ENCODE measurements at places on chromosomes 13 and 19.

DNA sequence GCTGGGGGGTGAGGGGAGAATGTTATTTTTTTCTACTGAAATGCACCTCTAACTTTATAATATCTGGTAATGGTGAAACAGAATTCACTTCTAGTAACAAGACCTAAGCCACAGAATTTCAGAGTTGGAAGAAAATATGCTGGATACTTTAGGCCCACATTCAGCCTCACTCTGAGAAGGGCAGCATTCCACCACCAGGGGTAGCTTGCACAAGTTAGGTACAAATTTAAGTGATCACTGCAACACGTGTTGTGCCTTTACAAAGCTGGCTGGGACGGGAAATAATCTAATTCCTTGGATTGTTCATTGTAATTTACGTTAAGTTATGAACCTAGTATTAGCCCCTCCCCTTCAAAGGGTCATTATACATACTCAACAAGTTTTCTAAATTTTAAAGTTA, 192.3 kb downstream of the RGCC start:
- no peak for DNase-seq

DNA sequence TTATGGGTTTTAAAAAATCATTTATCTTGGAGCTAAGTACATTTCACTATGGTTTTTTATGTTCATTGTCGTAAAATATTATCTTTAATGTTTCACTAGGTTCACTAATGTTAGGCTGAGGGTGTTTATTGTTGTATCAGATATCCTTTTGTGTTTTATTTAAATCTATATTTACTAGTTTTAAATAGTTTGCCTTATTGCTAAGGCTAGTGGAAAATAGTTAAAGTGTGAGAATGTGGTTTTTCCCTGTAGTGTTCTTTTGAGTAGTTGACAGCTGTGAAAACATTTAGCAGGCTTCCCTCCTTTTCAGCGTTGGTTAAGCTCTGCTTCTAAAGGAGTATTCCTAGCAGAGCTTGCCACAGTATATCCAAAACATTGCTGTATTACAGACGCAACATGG, 139.0 kb downstream of the TM9SF2 start:
- DNase-seq: no peak

DNA sequence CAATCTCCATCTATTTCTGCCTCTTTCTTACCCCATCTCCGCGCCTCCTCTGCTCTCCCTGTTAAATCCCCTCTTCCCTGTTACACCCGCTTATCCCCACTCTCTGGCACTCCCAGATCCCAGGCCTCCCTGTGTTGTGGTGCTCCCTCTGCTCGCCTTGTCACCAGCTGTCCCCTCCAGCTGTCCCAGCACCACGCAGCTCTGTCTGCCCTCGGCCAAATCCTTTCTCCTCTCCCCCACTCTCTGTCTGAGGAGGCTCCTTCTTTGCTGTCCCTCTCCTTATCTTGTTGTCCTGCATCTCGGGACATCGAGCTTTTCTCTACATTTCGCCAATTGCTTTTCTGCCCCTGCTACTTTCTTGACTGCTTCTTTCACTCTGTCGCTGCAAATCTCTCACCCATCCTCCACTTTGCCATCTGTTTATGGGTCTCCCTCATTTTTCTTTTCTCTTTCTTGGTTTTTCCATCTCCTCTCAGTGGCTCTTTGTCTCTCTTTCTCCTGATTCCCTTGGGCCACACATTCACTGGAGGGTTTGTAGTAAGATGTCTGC, 941 bp downstream of the ZNF160 start:
- no peak for DNase-seq

DNA sequence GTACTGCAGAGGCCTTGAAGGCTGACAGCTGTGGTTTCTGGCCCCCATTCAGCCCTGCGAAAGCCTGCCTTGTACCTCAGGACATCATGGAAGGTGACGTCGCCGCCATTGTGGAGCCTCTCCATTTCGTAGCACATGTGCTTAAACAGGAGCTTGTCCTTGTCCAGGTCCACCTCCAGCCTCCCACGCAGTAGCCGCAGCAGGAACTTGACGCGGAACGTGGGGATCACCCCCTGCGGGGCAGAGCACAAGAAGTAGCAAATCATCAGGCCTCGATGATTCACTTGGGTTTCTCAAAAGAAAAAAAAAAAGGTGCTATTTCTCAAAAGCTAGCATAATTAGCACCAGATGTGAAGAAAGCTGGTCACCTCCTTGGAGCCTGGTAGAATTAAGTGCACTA, 351.0 kb downstream of the NALCN start:
- no peak for DNase-seq

GRCh38 chr19:3374369-3375112, 8.2 kb downstream of the NFIC start:
- DNase-seq: no peak

GRCh38 chr19:805600-806550, 8.6 kb downstream of the PTBP1 start:
- DNase-seq: no peak

DNA sequence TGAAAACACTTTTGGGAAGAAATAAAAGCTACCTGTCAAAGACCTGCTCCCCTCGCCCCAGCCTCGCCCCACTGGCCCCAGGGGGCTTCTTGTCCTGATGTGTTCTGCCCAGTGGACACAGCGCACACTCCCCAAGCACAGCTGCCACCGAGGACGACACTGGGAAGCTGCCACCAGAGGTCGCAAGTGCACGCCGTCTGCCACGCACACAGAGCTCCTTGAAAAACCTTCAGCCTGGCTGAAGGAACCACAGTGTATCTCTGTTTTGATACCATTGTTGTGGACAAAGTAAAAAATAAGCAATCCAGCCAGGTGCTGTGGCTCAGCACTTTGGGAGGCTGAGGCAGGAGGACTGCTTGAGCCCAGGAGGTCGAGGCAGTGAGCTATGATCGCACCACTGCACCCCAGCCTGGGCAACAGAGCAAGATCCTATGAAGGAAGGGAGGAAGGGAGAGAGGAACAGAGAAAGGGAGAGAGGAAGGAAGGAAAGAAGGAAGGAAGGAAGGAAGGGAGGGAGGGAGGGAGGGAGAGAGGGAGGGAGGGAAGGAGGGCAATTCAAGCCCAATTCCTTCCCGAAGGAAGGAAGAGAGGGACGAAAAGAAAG, 57.3 kb downstream of the CEBPG start:
- DNase-seq: no peak

Data from activated gamma-delta T cell (primary cell).